Activated naive CD8-positive, alpha-beta T cell treated with anti-CD3 and anti-CD28 coated beads, Interleukin-2, amount 50 U/mL, for 24 hours (primary cell): ENCODE measurements at places on chromosomes 11 and 22.

- DNase-seq = no peak
Observed at GRCh38 chr11:112380464-112380863, 119.8 kb upstream of the PLET1 start.

- no peak for DNase-seq
Observed at GRCh38 chr22:40332319-40332781, 13.9 kb upstream of the ADSL start.

DNA sequence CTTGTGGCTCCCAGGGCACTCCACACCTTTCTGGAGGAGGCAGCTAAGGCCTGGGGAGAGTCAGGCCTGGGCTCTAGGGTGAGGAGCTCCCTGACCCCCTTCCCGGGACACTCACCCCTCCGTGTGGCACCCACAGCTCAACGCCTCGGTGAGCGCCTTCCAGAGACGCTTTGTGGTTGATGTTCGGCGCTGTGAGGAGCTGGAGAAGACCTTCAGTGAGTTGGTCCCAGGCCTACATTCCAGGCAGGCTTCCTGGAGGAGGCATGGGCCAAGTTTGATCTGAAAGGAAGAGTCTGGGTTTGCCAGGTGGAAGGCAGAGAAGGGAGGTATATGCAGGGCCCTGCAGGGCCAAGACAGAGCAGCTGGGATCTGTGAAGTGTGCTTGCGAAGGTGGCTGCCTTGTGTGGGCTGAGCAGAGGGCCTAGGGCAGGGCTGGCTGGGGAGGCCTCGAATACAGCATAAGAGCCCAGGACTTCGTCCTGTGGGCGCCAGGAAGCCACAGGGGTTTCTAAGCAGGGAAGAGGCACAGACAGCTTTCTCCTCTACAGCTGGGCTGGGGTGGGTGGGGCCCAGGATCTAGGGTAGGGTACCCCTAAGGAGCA is 2.9 kb downstream of the TCIRG1 start:
- no peak for DNase-seq

GRCh38 chr11:23919455-23919854 is 577.4 kb upstream of the LUZP2 start:
- no peak for DNase-seq

- DNase-seq = no peak
Observed at GRCh38 chr11:45383224-45383623, 97.1 kb upstream of the SYT13 start.

DNA sequence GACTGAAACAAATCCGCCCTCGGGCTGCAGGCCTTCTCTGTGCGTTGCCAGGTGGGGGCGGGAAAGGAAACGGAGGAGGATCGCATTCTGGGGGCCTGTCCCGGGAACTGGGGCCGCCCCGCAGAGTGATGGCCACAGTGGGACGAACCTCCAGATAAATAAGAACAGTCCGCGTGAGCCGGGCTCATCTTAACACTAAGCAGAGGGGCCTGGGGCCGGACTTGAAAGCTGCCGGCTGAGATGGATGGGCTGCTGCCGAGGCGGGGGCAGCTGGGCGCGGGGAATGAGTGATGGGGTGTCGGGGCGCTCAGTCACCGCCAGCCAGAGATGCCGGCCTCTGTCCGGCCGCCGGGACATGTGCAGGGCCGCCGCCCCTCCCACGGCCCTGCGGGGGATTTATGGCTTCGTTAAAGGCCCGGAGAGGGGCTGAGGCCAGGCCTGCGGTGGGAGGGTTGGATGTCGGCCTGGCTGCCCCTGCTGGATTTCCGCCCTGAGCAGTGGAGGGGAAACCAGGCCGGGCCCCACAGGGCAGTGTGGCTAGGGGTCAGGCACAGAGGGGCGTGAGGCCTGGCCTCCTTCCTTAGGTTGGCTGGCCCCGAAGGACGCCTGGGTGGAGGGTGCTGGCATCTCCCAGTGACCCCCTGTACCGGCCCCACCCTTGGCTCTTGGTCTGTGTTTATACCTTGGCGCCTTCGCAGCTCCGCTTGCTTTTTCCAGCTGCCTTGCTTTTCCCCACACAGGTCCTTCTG is 45.3 kb upstream of the CD82 start:
- no peak for DNase-seq

DNA sequence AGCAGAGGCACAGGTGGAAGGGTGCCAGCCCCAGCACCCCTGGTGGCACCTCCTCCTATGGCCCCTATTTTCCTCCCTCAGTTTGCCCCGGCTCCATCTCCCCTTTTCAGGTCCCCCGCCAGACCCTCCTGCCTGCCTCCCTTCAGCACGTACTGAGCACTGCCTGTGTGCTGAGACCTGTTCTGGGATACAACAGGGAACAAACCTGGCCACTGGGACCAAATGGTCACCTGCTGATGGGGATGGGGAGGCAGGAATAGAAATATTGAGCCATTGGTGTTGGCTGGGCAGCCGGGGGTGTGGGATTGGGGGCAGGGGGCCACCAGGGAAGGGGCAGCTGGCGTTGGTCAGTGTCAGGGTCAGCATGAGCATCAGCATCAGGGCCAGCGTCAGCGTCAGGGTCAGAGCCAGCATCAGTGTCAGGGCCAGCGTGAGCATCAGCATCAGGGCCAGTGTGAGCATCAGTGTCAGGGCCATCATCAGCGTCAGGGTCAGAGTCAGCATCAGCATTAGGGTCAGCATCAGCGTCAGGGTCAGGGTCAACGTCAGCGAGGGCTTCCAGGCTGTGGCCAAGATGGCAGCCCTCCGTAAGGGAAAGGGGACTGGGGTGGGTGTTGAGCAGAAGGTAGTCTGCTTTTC is 7.5 kb downstream of the ZNF74 start:
- no peak for DNase-seq

DNA sequence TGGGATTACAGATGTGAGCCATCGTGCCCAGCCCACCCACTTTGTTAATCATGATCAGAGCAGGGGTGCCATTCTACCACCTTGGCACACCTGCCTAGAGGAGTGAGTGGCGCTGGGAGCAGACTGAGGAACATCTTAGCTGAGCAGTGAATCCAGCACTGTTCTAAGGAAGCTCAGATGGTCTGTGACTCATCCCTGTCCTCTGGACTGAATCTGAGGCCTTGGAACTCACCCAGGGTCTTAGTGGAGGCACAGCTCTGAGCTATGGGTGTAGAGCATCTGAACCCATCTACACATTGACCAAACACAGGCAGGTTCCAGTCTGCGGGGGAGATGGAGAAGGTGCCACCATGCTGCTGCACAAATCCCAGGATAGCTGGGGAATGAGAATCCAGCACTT is 14.9 kb downstream of the PGAP2 start:
- no peak for DNase-seq

GRCh38 chr22:22748297-22748743 is 103.9 kb downstream of the GGTLC2 start:
- peak; percentile 26 for DNase-seq

- DNase-seq = no peak
Observed at GRCh38 chr11:112439614-112440013, 179.0 kb upstream of the PLET1 start.

GRCh38 chr11:94926271-94926625 is 47.1 kb downstream of the CWC15 start:
- DNase-seq = no peak

- DNase-seq = no peak
Observed at GRCh38 chr22:29636751-29637150, 33.3 kb downstream of the NF2 start.

- DNase-seq = no peak
Observed at GRCh38 chr22:39593931-39594285, 23.4 kb downstream of the CACNA1I start.

DNA sequence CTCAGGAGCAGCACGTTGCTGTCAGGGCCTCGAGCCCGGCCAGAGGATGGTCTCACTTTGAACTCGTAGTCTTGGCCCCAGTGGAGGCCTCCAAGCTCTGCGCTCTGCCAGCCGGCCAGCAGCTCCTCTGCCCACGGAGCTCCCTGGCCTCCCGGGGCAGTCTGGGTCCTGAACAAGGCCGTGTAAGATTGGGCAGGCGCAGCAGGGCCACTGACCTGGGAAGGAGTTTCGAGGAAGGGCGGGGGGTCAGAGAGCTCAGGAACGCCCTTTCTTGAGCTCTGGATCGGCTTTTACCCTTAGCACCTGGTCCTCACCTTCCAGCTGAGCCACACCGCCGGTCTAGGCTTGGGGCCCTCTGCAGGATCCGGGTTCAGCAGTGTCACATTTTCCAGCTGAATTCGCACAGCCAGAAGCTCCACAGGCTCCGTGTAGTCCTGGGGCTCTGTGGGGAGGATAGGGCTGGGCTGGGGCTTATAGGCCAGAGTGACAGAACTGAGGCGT is 2.1 kb downstream of the ROBO4 start:
- DNase-seq = no peak
